Effector memory CD8-positive, alpha-beta T cell (primary cell): ENCODE measurements at places on chromosomes 5 and 9.

DNA sequence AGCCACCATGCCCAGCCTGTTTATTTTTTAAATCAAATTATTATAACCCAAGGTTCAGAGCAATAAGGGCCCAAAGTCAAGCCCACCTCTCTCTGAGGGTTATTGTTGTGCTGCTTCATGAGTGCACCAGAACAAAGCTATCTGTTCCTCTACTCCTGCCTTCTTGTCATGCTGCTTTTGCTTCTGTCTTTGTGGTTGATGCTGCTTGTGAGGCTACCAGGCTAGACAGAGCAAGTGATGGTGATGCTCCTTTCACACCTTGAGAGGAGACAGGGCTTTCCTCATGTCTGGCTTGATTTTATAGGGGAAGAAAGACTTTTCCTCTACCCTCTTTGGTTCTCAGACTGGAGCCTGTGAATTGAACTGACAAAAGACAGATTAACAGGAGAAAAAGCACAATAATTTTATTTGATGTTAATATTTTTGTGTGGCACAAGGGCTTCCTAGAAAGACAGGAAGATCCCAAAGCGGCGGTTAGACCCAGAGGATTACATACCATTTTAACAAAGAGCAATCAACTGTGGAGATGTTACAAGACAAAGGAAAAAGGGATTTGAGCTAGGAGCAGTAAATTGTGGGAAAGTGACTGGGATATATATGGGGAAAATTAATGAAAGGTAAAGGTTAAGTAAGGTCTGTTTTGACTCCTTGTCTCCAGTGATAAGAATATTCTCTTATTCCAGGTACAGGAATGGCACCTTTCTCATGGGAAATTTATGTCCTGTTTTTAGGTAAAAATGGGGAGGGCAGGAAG, 4.4 kb upstream of the CD180 start:
- no peak for DNase-seq

DNA sequence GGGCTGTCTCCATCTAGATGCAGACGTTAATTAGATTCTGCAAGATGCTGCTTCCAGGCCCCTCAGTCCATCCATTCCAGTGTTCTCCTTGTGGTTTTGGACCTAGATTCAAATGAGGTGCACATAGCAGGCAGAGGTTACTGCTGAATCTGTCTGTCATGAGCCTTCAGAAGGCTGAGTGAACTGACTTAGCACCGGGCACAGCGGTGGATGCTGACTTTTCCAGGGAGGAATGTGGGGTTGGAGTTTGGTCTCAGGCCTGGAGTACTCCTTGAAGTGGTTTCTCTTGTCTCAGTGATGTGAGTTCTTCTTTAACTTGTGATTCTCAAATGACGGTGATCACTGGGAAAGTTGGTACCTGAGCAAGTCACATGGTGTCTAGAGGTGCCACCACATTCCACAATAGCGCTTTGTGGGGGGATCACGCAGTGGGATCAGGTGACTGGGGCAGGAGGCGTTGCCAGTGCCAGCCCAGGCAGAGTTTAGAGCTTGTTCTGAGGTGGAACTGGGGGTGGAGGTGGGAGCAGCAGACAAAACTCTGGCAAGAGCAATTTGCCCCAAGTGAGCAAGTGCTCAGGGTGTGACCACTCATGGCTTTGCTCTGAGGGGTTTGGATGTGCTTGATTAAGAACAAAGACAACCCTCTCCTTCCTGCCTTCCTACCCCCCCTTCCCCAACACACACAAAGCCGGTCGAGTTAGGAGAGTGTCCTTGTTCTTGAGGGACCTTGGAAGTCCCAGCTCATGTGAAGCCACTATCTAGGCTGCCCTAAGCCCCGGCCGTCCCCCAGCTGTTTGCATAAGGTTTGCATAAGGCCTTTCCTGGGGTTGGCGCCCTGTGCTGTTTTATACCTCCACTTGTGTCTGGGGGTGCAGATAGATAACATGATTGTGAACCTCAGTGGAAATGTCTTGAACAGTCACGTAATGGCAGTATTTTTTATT, 25.1 kb downstream of the JADE2 start:
- DNase-seq: no peak

DNA sequence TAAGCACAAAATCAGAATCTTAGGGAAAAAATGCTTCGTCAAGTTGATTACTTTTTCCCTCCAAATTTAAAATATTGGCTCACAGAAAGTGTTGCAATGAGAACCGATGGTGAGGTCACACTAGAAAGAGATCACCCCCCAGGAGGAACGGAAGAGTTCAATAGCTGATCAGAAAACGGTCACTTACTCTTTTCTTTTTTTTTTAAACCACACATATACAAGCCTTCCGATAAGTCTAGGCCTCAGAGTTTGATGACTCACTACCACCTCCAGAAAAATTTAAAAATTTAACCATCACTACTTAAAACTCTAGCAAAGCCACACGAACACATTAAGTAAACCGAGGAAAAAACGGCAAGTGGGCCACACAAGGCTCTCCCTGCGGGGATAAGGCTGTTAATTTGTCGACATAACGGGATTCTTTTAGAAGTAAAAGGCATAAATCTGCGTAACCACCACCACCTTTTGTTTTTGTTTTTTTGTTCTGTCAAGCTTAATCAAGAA, 1.2 kb downstream of the SURF4 start:
- no peak for DNase-seq

DNA sequence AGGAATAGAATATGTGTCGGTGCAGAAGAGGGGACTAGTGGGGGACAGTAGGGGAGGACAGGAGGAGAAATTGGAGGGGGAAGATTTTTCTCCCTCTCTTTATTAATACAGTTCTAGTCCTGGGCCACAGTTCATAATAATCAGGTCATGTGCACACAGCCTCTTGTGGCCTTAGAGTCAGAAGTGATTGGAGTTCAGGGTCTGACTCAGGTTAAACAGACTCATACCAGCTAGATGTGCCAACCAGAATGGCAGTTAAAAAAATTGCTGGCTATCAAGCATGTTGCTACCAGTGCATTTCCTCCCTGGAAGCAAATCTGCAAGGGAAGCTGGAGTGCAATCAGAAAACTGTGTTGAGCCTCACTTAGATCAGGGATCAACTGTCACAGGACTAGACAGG, 132.7 kb upstream of the MAP1B start:
- no peak for DNase-seq

DNA sequence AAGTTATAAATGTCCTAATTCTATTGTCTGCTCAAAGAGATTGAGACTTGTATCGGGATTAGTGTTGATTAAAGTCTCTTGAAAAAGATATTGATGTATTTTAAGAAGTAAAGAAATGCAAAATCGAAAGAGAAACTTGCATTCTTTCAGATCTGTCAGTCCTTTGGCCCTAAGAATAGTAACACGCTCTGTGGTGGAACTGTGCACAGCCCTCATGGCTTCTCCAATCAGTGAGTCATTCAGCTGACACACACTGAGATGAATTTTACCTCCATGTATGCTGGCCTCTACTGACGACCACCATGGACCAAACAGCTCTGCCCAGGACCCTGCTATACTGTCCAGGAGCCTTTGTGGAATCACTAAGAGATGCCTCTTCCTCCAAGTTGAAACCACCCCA, 232.4 kb downstream of the ESM1 start:
- DNase-seq: no peak

GRCh38 chr5:33582417-33582816, 141.7 kb downstream of the TARS1 start:
- DNase-seq: no peak

- no peak for DNase-seq
These were observed 9.2 kb upstream of the PHYHD1 start for GRCh38 chr9:128911529-128912035.

- DNase-seq: no peak
These were observed 72.7 kb upstream of the ORM1 start for GRCh38 chr9:114250235-114250568.

DNA sequence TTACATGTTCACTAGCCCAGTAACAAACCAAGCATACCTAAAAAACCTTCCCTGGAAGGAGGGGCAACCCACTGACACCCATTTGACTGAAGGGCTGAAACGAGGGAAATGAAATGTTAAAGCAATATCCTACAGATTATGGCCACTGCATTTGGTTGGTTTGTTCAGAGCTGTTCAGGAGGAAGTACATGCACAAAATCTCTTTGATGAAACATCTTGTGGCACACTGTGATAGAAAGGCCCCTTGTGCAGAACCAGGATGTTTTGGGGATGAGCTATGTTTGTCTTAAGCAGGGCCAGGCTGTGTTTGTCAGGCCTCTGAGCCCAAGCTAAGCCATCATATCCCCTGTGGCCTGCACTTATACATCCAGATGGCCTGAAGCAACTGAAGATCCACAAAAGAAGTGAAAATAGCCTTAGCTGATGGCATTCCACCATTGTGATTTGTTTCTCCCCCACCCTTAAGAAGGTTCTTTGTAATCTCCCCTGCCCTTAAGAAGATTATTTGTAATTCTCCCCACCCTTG, 467.3 kb upstream of the PIK3R1 start:
- no peak for DNase-seq

GRCh38 chr9:115672477-115673316, 480.9 kb upstream of the PAPPA start:
- no peak for DNase-seq

DNA sequence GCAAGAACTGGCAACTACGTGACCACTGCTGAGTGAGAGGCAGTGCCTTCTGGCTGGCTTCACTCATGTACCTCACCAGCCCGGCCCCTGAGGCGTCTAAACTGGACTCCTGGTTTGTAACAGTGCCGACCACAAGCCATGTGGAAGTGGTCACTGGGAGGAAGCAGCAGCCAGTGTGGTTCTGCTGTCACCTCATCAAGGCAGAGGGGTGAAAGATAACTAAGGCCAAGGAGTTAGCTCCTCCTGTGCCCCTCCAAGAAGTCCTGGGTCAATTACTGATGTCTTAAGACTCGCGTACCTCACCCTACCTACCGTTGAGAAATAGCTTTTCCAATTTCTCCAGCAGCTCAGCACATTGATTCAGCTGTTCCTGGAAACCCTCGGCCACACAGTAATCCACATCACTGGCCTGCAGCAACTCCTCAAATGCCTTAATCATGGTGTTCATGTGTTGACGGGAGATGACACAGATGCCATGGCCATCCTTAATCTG, 142.9 kb downstream of the CDK5RAP2 start:
- no peak for DNase-seq

DNA sequence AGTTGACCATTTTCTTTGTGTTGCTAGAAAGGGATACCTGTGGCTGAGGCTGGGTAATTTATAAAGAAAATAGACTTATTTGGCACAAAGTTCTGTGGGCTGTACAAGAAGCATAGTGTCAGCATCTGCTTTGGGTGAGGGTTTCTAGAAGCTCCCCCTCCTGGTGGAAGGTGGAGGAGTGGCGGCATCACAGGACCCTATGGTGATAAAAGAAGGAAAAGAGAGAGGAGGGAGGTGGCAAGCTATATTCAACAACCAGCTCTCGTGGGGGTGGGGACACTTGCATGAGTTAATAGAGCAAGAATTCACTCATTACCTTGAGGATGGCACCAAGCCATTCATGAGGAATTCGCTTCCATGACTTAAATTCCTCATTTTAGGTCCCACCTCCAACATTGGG, 2041.4 kb upstream of the CDH9 start:
- no peak for DNase-seq

- no peak for DNase-seq
These were observed 494 bp upstream of the DOCK2 start for GRCh38 chr5:169636477-169637084.

- no peak for DNase-seq
These were observed 67.1 kb downstream of the CCDC192 start for GRCh38 chr5:127770272-127770671.

DNA sequence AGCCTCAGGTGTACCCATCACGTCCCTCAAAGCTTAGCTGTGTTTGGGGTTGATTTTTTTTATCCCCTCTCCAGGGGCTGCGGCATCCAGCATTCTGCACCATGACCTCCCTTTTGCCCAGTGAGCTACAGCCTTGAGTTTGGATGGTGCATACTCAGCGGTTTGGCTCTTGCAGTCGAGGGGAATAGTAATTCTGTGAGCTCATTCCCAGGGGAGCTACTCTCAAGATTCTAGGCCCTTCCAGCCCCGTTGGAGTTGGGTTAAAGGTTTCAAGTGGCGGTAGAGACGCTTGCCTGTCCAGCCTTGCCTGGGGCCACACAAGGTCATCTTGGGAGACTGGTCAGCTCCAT, 102.2 kb upstream of the SPRY4 start:
- DNase-seq: no peak

GRCh38 chr9:113359385-113359784, 10.0 kb downstream of the BSPRY start:
- no peak for DNase-seq

- no peak for DNase-seq
These were observed 76.3 kb upstream of the PCSK1 start for GRCh38 chr5:96509316-96509715.

GRCh38 chr5:173524136-173524535, 92.3 kb downstream of the BOD1 start:
- DNase-seq: no peak

DNA sequence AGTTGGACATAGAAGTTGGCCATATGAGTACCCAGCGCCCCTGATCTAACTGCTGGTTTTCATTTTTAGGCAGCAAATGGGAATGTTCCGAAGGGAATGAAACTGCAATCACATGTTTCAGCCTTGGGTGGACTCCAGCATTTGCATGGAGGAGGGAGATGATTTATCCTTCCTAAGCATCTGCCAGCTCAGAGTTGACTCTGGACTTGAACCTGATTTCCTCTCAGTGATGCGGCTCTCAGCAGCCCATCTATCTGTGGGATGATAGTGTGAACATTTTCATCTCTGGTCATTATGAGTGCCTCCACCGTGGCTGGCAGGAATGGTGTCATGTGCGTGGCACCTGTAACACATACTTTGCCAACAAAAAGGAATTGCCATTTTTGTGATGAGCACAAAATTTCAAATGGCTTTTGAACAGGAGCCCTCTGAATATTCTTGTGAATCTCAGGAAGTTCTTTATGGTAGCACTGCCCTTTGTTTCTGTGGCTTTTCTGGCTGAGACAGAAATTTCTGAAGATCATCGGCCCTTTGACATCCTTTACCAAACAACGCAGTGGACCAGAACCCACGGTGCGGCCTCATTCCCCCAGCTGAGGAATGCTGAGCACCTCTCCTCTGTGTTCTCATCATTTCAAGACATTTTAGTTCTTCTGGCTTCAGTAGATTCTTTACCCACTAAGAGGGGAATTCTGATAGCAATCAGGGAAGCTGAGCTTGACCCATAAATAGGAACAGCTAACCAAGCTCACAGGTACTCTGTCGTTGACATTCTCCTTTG, 28.5 kb downstream of the FUBP3 start:
- DNase-seq: no peak

- no peak for DNase-seq
These were observed 326.4 kb downstream of the TRIM32 start for GRCh38 chr9:117013440-117013995.

GRCh38 chr5:76145945-76146344, 62.8 kb downstream of the SV2C start:
- DNase-seq: no peak

DNA sequence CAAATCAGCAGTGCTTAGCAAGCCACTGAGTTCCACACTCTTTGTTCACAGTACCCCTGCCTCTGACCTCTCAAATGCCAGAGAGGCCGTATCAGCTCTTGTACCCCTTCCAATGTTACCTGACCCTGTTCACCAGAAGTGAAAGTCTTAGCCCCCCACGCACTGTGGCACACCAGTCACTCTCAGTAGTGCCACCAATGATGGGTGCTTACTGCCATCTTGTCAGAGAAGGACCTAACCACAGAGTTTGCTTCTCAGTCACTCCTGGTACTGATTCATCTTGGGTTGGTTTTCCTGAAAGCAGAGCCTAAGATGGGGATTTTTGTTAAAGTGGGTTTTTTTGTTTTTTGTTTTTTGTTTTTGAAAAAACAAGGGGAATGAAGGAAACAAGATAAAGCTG, 28.8 kb upstream of the PANK3 start:
- no peak for DNase-seq

- peak; percentile 1 for DNase-seq
These were observed 163.3 kb upstream of the HMHB1 start for GRCh38 chr5:143648696-143649095.

- no peak for DNase-seq
These were observed 234.2 kb upstream of the MEF2C start for GRCh38 chr5:89117124-89117644.
